ENCODE measurements at places on chromosomes 6 and 20.

DNA sequence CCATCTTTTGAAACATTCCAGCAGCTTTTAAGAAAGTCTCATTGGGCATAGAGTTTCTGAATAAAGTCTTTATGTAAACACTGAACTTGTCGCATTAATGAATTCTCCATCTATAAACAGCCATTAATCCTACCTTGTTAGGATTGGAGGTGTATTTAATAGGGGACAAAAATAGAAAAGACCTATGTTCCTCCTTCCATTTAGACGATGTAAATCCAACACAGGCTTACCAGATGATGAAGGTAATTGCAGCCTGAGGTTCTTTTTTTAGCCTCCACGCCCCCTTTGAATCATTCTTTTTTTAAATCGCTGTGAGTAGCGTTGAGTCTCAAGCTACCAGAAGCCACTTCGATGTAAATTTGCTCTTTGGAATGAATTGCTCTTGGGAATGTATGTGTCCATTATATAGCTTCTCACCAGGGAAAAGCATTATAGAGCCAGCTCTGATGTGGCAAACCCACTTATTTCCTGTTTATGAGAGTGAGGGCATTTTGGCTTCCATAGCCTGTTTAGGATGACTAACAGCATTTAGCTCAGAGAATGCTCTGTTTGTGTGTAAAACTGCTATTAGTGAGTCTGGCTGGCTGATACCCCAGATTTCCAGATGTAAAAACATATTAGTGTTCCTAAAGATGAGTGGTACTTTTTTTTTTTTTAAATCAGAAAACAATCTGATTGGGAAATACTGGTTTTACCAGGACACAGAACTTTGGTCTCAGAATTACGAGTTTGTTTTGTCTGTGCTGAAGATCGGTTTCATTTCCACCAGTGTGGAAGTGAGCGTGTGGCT is 74.9 kb upstream of the CLDN20 start:
- no peak for DNase-seq

DNA sequence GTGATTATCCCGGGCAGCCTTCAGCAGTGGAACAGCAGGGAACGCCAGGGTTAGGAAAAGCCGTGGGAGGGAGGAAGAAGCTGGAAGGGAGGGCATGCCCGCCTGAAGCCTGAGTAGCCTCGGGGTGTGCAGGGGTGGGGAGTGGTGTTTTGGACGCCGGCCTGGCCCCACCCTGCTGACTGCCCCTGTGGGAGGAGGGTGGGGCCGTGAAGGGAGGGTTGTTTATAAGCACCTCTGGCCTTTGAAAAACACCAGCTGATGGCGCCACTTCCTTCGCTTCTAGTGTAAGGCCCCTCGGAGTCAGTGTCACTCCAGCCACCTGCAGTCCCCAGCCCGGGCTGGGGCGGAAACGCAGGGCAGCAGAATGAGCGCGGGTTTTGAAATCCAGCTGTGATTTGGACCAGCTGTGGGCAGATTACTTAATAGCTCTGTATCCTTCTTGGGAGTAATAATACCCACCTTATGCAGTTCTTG is 52.8 kb upstream of the BMP6 start:
- peak; percentile 10 for DNase-seq

DNA sequence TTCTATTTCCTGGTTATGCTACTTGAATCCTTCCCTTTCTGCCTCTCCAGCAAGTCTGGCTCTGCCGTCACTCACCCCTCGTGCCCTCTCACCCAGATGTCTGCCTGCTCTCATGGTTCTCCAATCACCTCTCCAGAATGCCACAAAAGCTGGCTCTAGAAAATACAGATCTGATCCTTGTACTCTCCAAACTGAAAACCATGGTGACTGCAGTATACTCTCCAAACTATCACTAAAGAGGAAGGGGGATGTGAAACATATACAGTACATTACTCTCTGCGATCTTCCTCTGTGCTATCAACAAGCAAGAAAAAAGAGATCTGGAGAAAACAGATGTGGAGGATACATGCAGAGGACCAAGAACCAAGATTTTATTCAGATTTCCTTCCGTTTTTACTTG is 91.1 kb downstream of the ATXN1 start:
- no peak for DNase-seq

GRCh38 chr20:20412750-20413149 is 44.8 kb downstream of the INSM1 start:
- no peak for DNase-seq

DNA sequence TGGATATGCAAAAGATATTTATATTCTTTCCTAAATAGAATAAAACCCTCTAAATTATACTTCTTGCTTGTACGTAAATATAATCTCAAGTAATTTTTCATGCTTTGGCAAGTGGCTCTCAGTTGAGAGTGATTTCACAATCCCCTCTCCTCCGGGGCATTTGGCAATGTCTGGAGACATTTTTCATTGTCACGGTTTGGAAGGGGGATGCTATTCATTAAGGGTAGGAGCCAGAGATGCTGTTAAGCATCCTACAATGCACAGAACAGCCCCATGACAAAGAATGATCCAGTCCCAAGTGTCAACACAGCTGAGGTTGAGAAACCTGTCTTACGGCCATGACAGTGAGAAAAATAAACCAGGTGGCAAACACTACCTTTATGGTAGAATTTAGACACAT is 75.7 kb downstream of the AGPAT4 start:
- no peak for DNase-seq

GRCh38 chr6:48568856-48569255 is 457.9 kb upstream of the PTCHD4 start:
- DNase-seq = no peak

- DNase-seq = no peak
These were observed 181.7 kb downstream of the WDR27 start for GRCh38 chr6:169520104-169520503.

GRCh38 chr20:63740070-63740626 is 572 bp downstream of the SLC2A4RG start:
- DNase-seq = peak; percentile 87

GRCh38 chr6:130482645-130483390 is 117.0 kb downstream of the TMEM200A start:
- no peak for DNase-seq

DNA sequence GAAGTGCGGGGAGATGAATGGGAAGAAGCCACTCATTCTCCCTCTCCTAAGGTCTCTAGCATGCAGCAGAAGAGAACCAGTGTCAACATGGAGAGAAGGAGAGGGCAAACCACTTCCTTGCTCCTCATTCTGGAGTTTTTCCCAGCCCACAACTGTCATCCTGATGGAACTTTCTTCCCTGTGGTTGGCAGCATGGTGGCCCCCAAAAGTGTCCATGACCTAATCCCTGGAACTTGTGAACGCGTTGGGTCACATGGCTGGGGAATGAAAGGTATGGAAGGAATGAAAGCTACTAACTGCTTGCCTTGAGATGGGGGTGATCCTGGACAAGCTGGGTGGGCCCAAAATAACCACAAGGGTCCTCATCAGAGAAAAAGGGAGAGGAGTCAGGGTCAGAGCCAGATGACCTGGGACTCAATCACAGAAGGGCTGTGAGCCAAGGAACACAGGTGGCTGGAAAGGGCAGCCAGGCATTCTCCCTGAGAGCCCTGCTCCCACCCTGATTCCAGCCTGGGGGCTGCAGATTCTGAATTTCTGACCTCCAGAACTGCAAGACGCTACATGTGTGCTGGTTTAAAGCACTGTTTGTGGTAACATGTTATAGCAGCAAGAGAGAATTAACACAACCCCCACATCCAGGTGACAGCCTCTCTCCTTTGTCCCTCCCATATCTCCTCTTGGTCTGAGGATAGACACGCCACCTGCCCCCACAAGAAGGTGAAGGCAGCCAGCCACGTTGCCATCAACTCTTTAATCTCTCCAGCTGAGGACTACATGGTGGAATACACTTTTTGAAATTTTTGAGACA is 63.2 kb downstream of the PYGB start:
- no peak for DNase-seq

DNA sequence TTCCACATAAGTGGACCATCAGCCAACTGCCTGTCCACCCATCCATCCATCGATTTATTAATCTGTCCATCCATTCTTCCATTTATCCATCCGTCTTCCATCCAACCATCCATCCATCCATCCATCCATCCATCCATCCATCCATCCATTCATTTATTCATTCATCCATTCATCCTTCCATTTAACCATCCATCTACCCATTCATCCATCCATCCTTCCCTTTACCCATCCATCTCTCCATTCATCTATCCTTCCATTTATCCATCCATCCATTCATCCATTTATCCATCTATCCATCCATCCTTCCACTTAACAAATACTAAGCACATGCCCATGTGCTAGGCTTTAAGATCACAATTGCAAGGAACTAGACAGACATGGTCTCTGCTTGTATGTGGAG is 6.8 kb downstream of the SAMD5 start:
- no peak for DNase-seq

DNA sequence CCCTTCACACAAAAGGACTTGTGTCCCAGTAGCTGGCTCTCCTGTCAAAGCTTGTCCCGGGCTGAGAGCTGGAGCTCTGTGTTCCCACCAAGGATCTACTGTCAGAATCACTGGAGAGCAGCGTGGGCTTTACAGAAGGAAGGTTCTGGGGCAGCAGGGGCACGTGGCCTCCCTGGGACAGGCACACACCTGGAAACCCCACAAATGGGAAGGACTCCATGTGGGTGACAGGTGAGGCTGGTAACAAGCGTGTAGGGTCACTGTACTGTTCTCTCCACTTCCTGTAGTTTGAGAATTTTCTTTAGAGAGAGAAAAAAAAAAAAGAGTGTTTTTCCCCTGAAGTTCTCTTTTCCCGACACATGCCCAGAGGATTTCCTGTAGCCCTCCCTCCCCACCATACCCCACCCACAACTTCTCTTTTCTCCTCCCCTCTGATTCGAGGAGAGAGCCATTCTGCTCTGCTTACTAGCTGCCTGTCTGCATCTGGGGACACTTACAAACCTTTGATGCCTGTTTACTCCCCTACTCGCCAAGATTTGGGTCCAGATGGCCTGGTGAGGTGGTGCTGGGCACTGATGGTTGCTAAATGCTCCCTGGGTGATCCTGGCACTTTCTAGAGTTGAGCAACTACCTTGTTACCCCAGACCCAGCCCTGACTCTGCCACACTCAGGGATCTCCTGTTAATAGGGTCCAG is 84.1 kb upstream of the SIRPA start:
- DNase-seq = no peak

GRCh38 chr6:26216886-26217713 is 129.9 kb downstream of the HFE start:
- no peak for DNase-seq

- DNase-seq = no peak
These were observed 139.8 kb downstream of the DTNBP1 start for GRCh38 chr6:15522856-15523529.

- no peak for DNase-seq
These were observed 39.8 kb downstream of the PRDM1 start for GRCh38 chr6:106125925-106126435.

GRCh38 chr20:43985608-43986316 is 71.1 kb downstream of the TOX2 start:
- DNase-seq = no peak

GRCh38 chr6:93819189-93819588 is 399.8 kb upstream of the EPHA7 start:
- no peak for DNase-seq

DNA sequence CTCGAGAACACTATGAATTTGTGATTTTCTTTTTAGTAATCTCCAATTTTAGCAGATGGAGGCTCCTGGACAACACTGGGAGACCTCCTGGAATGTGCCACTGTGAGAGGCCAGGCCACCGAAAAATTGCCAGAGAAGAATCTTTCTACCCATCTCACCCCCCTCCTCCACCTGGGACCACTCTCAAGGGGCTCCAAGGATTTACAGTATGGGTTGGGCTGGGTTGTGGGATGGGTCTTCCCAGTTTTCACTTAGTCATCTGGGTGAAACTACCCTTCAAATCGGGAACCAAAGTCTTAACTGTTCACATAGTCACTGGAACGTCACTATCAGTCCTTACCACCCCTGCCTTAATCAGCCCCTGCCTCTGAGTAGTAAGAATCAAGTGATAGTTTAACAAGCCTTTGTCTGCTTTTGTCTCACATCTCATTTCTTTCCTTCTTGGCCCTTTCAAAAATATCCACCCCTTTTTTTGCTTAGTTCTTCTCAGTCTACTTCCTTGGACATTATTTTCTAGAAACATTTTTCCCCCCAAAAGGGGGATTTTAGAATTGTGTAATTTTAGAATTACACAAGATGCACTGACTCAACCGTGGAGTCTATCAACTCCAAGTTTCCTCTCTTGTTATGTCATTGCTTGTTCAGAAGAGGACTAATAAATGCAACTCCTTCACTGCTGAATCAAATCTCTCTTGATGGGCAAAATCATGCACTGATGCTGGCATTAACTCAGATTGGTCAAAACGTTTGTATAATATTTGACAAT is 148.2 kb upstream of the MOCS1 start:
- no peak for DNase-seq

- DNase-seq = no peak
These were observed 33.7 kb downstream of the NINL start for GRCh38 chr20:25551413-25552215.

- DNase-seq = peak; percentile 89
These were observed 44.3 kb upstream of the SLC4A11 start for GRCh38 chr20:3283222-3283820.

DNA sequence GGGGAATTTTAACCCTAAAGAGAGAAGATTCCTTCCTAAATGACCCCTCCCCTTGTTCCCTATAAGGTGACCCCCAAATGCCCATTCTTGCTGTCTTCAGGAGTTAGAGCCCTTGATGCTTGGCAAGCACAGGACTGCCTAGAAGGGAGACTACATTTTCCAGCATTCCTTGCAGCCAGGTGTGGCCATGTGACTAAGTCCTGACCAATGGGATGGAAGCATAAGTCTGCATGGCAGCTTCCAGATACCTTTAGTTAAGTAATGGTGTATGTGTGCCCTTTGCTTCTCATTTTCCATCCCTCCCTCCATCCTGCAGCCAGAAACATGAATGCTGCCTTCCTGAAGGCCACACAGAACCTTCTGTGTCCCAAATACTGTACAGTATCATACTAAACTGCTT is 5.5 kb downstream of the BFSP1 start:
- DNase-seq = peak; percentile 50

DNA sequence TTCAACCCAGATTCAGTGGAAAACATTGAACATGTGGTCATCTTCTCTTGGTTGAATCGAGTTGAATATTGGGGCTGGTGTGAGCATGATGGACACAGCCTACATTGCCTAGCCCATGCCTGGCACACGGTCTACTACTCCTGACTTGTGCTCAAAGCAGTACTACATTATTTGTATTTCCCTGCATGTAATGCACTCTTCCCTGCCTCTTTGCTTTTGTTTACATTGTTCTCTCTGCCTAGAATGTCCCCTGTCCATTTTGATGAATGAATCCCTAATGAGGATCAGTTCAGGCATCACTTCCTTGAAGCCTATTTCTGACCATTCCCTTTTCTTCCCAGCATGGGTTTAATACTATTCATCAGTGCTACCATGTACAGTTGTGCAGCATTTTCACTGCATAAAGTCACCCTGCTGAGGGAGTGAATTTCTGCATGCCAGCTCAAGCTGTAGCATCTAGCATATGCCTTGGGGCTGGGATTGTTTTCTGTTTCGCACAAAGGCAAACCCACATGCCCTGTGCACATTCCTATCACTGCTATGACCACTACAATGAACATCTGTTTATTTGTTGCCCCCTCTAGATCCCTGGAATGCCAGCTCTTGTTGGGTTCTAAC is 75.3 kb upstream of the CCN6 start:
- DNase-seq = no peak
